ENCODE measurements at places on chromosomes 7 and 10. TPM values are rescaled to one million over a fixed set of nuclear protein-coding genes. Genes with fewer than 3 reads are reported as not detected.

Gene ELFN1
- total RNA-seq, result 40.0 TPM

- no peak overlapping the region for H3K27ac ChIP-seq
- peaks cover 10% of the 10 kb centered on the region for H3K36me3 ChIP-seq
- DNase-seq, result no peak
- no peak overlapping the region for H3K4me3 ChIP-seq
- peaks cover 9% of the 10 kb centered on the region for H3K4me1 ChIP-seq
Observed at GRCh38 chr10:71137701-71138100, 74.7 kb upstream of the UNC5B start.

Gene PNLIPRP2
- not detected for total RNA-seq

DNA sequence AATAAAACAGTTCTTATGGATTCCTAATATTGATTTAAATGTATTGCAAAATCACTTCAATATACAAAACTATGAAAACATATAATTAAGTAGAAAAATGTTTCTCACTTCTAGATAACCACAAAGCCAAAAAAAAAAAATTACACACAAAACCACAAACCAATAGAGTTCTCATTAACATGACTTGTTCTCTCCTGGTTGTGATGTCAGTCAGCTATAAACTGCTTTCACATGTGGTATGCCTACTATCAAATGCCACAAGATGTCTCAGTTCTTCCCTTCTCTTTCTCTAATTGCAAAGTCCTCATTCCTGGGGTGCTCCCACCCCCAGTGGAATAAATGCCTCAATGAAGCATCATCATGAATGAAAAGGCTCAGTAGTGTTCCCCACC, 16.6 kb downstream of the GNAI1 start:
- no peak overlapping the region for H3K4me3 ChIP-seq
- no peaks in the 10 kb centered on the region for H3K27me3 ChIP-seq
- DNase-seq, result no peak
- H3K36me3 ChIP-seq, result no peaks in the 10 kb centered on the region
- H3K4me1 ChIP-seq, result peaks cover 17% of the 10 kb centered on the region

DNA sequence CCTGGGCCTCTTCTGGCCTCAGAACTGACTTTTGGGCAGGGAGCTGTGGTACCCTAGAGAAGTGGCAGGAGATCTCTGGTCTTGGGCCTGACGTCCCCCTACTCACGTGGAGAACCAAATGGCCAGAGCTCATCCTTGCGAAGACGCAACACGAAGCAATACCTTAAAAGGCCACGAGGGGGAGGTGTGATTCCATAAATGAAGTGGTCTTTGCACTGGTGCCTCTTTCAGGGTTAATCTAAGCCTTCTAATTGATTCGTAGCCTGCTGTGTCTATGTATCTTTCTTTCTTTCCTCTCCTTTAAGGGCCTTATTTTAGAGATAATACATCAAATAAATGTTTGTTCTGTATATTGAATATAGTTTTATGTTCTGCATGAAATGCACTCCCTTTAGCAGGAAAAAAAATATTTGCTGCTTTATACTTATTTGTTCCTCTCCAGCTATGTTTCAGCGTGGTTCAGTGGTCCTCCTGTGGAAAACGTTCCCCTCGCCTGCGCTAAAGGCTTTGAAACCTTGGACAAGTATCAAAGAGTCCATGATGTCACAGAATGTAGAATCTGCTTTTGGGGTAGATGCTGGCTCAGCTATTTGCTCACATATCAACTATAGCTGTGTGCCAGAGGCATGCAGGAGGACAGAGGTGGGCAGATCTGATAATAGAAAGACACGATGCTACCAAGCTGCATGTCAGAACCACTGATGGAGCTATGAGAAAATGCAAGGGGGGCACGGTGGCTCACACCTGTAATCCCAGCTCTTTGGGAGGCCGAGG, 41.0 kb downstream of the STRA8 start:
- no peak overlapping the region for H3K27ac ChIP-seq
- DNase-seq, result peak; percentile 82
- peaks cover 1% of the 10 kb centered on the region for H3K27me3 ChIP-seq
- H3K36me3 ChIP-seq, result peaks cover 6% of the 10 kb centered on the region

- no peak for DNase-seq
- H3K27ac ChIP-seq, result no peak overlapping the region
- H3K4me3 ChIP-seq, result no peak overlapping the region
- no peaks in the 10 kb centered on the region for H3K27me3 ChIP-seq
Observed at GRCh38 chr7:40239755-40240303, 105.0 kb downstream of the SUGCT start.

DNA sequence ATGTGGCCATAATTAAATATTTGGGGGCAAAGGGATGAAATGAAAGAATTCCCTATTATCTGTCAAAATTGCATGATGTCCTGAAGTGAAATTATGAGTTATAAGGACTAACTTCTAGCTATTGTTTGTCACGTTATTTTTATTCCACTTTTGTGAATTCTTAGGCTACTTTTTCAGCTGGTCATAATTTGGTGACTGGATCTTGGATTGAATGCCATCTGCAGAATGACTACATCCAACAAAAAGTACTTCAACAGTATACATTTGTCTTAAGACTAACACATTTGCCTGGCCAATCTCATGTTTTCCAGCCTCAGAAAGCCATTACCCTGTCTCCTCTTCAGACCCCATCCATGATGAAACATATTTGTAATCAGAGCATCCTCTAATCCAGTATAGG, 48.1 kb upstream of the WNT16 start:
- peaks cover 19% of the 10 kb centered on the region for H3K36me3 ChIP-seq
- H3K4me1 ChIP-seq, result no peaks in the 10 kb centered on the region
- DNase-seq, result no peak
- H3K27me3 ChIP-seq, result peaks cover 2% of the 10 kb centered on the region
- no peak overlapping the region for H3K27ac ChIP-seq
- H3K4me3 ChIP-seq, result no peak overlapping the region

DNA sequence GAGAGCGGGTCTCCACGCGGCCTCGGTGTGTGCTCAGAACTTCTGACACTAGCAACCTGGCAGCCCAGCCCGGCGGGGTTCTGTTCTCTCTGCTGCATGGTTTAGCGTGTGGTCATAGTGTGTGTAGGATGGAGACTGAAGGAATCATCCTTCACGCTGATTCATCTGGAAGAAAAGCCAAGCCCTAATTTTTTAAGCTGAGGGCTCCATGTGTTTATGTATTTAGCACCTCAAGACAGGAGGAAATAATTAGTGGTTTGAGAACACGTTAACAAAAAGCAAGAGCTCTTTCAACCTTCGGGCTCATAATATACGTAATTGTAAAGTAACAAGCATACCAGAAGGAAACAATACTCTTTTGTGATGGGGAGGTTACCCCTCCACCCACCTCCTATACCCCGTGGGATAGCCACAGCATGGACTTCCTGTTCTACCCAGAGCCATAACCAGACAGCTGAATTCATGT, 504.6 kb upstream of the MKI67 start:
- no peak overlapping the region for H3K27ac ChIP-seq
- H3K4me3 ChIP-seq, result no peak overlapping the region
- peaks cover 8% of the 10 kb centered on the region for H3K27me3 ChIP-seq
- no peaks in the 10 kb centered on the region for H3K36me3 ChIP-seq
- H3K4me1 ChIP-seq, result no peaks in the 10 kb centered on the region

Gene LRRC17
- total RNA-seq, result 0.34 TPM

Gene PIK3AP1
- 0.49 TPM for total RNA-seq

Gene GPR158
- 2.6 TPM for total RNA-seq

DNA sequence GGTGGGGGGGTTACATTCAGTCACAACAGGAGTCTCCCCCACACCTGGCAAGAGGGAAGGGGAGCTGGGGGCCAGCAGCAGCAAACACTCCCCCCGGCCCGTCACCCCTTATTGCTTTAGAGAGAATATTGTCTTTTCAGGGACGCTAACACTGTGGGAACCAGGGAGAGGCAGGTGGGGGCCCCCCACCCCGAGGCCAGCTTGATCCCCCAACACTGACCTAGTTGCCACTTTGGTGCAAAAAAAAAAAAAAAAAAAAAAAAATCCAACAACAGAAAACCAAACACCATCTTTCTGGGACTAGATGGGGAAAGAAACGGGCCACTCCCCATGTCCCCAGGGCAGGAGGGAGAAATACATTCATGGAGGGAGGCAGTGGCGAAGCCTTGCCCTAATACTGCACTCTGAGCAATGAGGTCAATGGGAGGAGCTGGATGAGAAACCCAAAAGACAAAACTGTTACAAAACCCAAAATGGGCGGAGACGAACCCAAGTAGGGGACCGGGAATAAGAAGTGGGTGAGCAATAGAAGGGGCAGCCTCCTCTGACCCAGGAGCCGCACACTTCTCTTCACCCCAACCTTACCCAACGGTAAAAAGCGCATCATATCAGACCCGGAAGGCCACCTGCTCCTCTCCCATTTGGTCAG, 6.5 kb downstream of the GNB2 start:
- peaks cover 12% of the 10 kb centered on the region for H3K27me3 ChIP-seq
- no peak for DNase-seq
- H3K4me3 ChIP-seq, result no peak overlapping the region
- H3K27ac ChIP-seq, result peak overlapping the region; percentile 52
- peaks cover 4% of the 10 kb centered on the region for H3K36me3 ChIP-seq
- H3K4me1 ChIP-seq, result peaks cover 5% of the 10 kb centered on the region

DNA sequence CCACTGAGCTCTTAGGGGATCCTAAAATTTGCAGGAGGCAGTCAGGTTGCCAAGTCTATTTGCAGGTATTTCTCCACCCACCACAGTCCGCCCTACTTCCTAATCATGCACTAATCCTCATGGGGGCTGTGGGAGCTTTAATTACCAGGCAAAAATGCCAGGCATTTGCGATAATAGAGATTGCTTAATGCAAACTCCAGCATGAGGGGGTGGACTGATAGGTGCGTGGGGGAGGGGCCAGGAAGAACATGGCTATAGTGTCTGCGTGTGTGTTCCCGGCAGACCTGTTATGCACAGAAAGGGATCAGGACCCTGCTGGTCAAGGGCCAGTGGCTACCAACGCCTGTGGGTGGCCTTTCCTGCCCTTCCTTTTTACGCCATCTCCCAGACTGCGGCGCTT, 15.6 kb upstream of the AQP1 start:
- no peak overlapping the region for H3K27ac ChIP-seq
- H3K36me3 ChIP-seq, result no peaks in the 10 kb centered on the region
- no peaks in the 10 kb centered on the region for H3K4me1 ChIP-seq
- H3K4me3 ChIP-seq, result no peak overlapping the region
- peaks cover 3% of the 10 kb centered on the region for H3K27me3 ChIP-seq

GRCh38 chr10:87721781-87722180, 62.1 kb downstream of the PAPSS2 start:
- no peaks in the 10 kb centered on the region for H3K27me3 ChIP-seq
- no peaks in the 10 kb centered on the region for H3K4me1 ChIP-seq
- no peak overlapping the region for H3K4me3 ChIP-seq
- H3K36me3 ChIP-seq, result no peaks in the 10 kb centered on the region

- peaks cover 5% of the 10 kb centered on the region for H3K36me3 ChIP-seq
- H3K27ac ChIP-seq, result no peak overlapping the region
- H3K4me1 ChIP-seq, result peaks cover 11% of the 10 kb centered on the region
- H3K4me3 ChIP-seq, result no peak overlapping the region
Observed at GRCh38 chr10:35225204-35225603, 98.6 kb downstream of the CREM start.

Gene NPM3
- 18.1 TPM for total RNA-seq

Gene TLL2
- 0.17 TPM for total RNA-seq

GRCh38 chr7:101880282-101881054, 63.0 kb downstream of the CUX1 start:
- H3K4me1 ChIP-seq, result peaks cover 34% of the 10 kb centered on the region
- no peaks in the 10 kb centered on the region for H3K36me3 ChIP-seq
- H3K27ac ChIP-seq, result peak overlapping the region; percentile 65
- no peaks in the 10 kb centered on the region for H3K27me3 ChIP-seq
- H3K4me3 ChIP-seq, result peak overlapping the region; percentile 26

GRCh38 chr7:7653593-7654187, 13.1 kb downstream of the UMAD1 start:
- no peak overlapping the region for H3K4me3 ChIP-seq
- peaks cover 2% of the 10 kb centered on the region for H3K27me3 ChIP-seq
- peaks cover 4% of the 10 kb centered on the region for H3K36me3 ChIP-seq
- peaks cover 4% of the 10 kb centered on the region for H3K4me1 ChIP-seq
- no peak overlapping the region for H3K27ac ChIP-seq
- DNase-seq, result peak; percentile 38

GRCh38 chr10:49678827-49679479, 498 bp upstream of the C10orf53 start:
- H3K27ac ChIP-seq, result no peak overlapping the region
- no peaks in the 10 kb centered on the region for H3K36me3 ChIP-seq
- H3K27me3 ChIP-seq, result peaks cover 8% of the 10 kb centered on the region
- DNase-seq, result no peak
- H3K4me3 ChIP-seq, result peak overlapping the region; percentile 89

- no peak for DNase-seq
- H3K27me3 ChIP-seq, result peaks cover 7% of the 10 kb centered on the region
- peaks cover 12% of the 10 kb centered on the region for H3K36me3 ChIP-seq
- no peaks in the 10 kb centered on the region for H3K4me1 ChIP-seq
- no peak overlapping the region for H3K4me3 ChIP-seq
- H3K27ac ChIP-seq, result no peak overlapping the region
Observed at GRCh38 chr7:100033526-100033925, 16.0 kb upstream of the ZSCAN21 start.

GRCh38 chr10:86692664-86693063, 24.4 kb downstream of the LDB3 start:
- peaks cover 6% of the 10 kb centered on the region for H3K36me3 ChIP-seq
- no peak overlapping the region for H3K27ac ChIP-seq
- H3K4me1 ChIP-seq, result peaks cover 24% of the 10 kb centered on the region
- no peak for DNase-seq

DNA sequence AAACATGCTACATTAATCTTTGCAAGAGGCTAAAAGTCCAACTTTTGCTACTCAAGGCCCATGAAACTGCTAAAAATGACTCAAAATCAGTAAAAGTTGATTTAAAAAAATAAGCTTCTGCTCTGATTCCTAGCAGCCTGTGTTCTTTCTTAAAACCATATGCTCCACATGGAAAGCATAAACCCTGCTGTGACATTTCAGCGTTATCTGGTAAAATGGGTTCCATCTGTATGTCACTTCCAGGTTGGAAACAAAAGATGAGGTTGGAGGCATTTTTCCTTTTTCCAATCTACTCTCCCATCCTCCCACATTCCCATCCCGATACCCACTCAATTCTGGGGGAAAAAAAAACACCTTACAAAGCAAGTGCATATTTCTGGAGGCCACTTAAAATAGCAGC, 439.5 kb downstream of the NEBL start:
- H3K4me1 ChIP-seq, result peaks cover 2% of the 10 kb centered on the region
- no peak for DNase-seq
- H3K36me3 ChIP-seq, result no peaks in the 10 kb centered on the region
- H3K27ac ChIP-seq, result no peak overlapping the region
- H3K4me3 ChIP-seq, result no peak overlapping the region

- no peak for DNase-seq
- no peak overlapping the region for H3K4me3 ChIP-seq
- no peaks in the 10 kb centered on the region for H3K36me3 ChIP-seq
- no peak overlapping the region for H3K27ac ChIP-seq
- no peaks in the 10 kb centered on the region for H3K4me1 ChIP-seq
Observed at GRCh38 chr7:25455683-25456251, 227.5 kb upstream of the NPVF start.

DNA sequence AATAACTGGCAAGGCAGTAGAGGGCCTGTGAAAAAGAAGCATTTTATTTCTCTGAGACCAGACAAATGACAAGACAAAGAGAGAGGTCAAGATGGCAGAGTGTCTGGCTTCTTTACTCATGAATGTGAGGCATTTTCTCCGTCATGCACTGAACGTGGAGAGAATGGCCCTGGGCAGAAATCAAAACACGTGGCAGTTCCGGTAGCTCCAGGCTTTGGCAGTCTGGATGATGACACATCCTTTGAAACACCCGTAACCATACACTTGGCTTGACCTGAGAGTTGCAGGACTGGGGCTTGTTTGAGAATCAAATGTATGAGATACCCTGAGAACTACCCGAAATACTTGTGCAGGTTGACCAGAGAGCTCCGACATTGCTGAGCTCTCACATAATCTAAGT, 537.6 kb downstream of the ACTR3B start:
- H3K27ac ChIP-seq, result no peak overlapping the region
- H3K4me1 ChIP-seq, result no peaks in the 10 kb centered on the region
- H3K4me3 ChIP-seq, result no peak overlapping the region
- peaks cover 2% of the 10 kb centered on the region for H3K27me3 ChIP-seq
- no peak for DNase-seq

Gene CUZD1
- 2.4 TPM for total RNA-seq
